Neural crest cell (in vitro differentiated cells): ENCODE measurements at places on chromosomes 5 and 9. TPM values are rescaled to one million over a fixed set of nuclear protein-coding genes. Genes with fewer than 3 reads are reported as not detected.

The SMIM33 gene
- total RNA-seq, result not detected in 2 replicates

The EIF4E1B gene
- total RNA-seq, result not detected in 2 replicates

DNA sequence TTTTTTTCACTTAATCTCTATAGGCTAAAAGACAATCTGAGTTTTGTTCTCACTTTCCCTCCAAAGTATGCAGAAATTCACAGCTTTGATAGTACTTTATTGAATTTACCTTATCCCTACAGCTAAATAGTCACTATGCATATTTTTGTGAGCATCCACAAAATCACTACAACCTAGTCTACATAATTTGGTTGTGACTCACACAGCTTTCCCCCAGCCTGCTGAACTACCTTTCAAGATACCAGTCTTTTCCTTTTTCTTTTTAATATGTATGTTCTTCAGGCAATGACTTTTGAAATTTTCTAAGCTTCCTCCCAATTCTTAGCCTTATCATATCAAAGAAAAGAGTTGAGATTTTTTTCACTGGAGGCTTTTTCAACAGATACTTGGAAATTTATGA is 347.3 kb upstream of the CDH6 start:
- no peak overlapping the region for H3K4me3 ChIP-seq
- no peaks in the 10 kb centered on the region for H3K27me3 ChIP-seq
- no peaks in the 10 kb centered on the region for H3K36me3 ChIP-seq
- peaks cover 13% of the 10 kb centered on the region for H3K4me1 ChIP-seq
- DNase-seq, result no peak
- no peak overlapping the region for H3K27ac ChIP-seq

- H3K4me1 ChIP-seq, result peaks cover 53% of the 10 kb centered on the region
- peak overlapping the region; percentile 90 for H3K4me3 ChIP-seq
- no peaks in the 10 kb centered on the region for H3K27me3 ChIP-seq
These were observed 374 bp upstream of the SLC1A3 start for GRCh38 chr5:36606036-36606427.
